ENCODE measurements at places on chromosomes 11 and 22.
A peak's percentile ranks its signal among the peaks of the same experiment; 100 is the strongest.

- DNase-seq = no peak
These were observed 98.9 kb upstream of the ISX start for GRCh38 chr22:34966980-34967565.

DNA sequence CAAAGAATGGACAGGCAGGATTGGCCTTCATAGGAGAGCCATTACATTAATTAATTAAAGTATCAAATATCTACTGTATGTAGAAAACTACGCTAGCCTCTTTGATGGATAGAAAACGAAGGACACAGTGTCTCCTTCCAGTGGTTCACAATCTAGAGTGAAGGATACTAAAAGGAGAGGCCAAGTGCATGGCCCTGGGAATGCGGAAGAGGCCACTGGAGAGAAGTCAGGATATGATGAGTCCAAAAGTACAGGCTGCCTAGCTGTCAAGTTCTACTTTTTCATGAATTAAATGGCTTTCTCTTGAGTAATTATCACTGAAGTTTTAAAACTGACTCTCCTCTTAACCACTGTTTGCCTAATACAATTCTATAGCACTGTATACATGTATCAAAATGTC is 41.9 kb downstream of the ATG16L2 start:
- DNase-seq = no peak

- no peak for DNase-seq
These were observed 85.8 kb upstream of the SC5D start for GRCh38 chr11:121206810-121207209.

DNA sequence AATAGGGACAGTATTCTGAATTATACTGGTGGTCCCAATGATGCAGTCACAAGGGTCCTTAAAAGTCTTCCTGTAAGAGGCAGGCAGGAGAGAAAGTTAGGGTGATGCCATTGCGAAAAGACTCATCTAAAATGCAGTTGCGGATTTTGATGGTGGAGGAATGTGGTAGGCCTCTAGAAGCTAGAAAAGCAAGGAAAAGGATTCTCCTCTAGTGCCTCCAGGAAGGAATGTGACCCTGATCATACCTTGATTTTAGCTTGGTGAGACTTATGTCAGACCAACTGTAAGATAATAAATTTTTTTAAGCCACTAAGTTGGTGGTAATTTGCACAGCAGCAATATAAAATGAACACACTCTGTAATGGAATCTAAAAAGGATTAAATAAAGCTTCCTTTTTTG is 33.8 kb downstream of the CHORDC1 start:
- DNase-seq = no peak

DNA sequence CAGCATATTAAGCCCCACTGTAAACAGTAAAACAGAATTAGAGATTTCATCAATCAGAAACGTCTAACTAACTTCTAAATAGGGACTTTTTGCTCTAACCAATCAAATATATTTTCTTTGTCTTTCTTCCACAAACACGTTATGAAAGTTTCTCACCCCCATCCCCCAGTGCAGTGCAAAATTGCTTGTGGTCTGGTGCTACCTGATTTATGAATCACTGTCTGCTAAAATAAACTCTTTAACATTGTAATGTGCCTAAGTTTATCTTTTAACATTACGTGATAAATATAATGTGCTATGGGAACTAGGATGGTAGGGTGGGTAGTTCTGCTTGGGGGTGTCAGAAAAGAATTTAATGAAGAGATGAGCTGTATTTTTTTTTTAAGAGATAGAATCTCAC is 47.3 kb upstream of the SLC5A1 start:
- DNase-seq = no peak

DNA sequence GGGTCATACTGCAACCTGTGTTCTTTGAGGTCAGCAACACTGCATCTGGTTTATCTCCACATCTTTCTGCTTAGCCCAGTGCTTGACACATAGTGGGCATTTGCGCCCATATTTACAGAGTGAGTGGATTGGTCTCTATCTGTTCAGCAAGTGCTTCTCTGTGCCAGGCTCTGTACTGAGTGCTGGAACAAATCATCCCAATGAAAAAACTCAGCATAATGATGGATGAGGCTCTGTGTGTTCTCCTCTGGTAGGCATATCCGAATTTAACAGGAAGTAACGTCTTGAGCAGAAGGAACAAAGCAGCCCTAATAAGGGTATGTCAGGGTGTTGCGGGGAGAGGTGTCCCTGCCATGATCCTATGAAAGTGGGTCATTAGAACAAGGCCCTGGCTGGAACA is 46.0 kb downstream of the MCM5 start:
- DNase-seq = no peak

DNA sequence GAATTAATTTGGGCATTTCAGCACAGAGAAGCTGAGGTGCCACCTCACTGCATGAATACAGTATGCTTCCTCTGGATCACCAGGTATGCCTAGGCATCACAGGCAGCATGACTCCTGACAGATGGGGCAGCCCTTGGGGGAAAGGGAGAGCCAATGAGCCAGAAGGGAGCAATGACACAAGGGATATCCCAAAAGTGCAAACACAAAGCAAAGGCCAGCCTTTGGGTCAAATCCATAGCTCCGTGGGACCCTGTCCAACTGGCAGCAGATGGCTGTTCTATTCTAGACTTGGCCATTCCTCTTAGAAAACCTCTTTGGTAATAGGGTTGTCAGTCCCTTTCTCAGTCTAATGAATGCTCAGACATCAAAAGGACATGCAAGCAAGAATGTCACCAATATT is 73.3 kb downstream of the SERGEF start:
- no peak for DNase-seq

GRCh38 chr22:39289975-39290720 is 29.3 kb downstream of the RPL3 start:
- DNase-seq = no peak

DNA sequence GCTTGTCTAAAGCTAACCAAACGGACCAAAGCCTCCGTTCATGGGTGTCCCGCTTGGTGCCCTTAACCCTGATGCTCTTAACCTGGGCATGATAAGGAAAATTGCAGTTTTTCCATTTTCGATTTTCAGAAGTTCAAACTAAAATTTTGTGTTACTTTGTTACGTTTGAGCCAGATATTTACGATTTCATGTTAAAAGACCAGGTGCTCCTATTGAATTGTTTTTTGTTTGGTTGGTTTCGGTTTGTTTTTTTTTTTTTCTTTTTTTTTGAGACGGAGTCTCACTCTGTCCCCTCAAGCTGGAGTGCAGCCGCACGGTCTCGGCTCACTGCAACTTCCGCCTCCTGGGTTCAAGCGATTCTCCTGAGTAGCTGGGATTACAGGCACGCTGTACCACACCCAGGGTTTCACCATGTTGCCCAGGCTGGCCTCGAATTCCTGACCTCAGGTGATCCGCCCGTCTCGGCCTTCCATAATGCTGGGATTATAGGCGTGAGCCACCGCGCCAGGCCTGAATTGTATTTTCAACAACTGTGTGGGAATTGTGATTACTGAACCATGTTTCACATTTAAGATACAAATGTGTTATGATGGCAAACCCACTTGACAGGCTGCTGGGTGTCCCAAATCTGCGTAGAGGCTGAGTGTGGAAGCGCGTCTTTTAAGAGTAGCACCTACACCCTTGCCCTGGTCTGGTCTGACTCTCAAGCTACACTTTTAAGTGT is 864 bp upstream of the USP28 start:
- no peak for DNase-seq

- DNase-seq = no peak
These were observed 21.2 kb upstream of the TP53AIP1 start for GRCh38 chr11:128963744-128964325.

- DNase-seq = peak; percentile 58
These were observed 12.8 kb downstream of the PACSIN2 start for GRCh38 chr22:43002202-43002586.

DNA sequence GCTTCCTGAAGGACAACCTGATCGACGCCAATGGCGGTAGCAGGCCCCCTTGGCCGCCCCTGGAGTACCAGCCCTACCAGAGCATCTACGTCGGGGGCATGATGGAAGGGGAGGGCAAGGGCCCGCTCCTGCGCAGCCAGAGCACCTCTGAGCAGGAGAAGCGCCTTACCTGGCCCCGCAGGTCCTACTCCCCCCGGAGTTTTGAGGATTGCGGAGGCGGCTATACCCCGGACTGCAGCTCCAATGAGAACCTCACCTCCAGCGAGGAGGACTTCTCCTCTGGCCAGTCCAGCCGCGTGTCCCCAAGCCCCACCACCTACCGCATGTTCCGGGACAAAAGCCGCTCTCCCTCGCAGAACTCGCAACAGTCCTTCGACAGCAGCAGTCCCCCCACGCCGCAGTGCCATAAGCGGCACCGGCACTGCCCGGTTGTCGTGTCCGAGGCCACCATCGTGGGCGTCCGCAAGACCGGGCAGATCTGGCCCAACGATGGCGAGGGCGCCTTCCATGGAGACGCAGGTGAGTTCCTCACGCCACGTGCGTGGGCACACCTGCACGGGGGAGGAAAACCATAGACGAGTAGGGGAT is 1.5 kb downstream of the BCR start:
- DNase-seq = no peak

DNA sequence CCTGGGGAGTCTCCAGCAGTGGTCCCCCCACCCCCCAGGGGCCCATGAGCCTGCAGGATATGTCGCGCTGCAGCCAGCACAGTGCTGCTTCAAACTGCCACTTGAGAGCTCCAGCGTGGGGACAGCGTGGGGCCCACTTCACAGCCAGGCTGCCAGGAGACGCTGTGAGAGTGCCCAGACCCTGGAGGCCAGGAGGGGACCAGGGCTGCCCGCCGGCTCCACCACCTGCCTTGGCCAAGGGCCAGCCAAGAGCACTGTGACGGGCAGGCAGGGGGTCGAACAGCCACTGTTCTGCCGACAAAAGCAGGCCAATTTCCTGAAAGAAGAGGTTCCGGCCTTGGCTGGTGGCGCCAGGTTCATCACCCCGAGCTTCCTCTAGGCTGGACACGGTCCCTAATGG is 60.2 kb downstream of the FLRT1 start:
- no peak for DNase-seq

DNA sequence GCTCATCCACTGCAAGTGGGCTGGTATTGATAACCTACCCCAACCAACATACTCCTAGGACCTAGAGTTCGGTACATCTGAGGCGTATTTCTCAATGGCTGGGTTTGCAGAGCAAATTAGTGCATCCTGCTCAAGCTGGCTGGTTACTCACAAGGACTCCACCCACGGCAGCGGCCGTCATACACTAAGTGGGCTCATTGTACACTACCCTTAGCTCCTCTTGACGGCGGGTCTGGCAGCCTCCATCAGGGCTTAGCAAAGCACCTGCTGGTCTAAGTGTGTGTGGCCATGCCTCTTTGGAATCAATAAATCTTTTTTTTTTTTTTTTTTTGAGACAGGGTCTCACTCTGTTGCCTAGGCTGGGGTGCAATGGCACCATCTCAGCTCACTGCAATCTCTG is 20.2 kb upstream of the KCNJ11 start:
- no peak for DNase-seq

- no peak for DNase-seq
These were observed 19.9 kb downstream of the BID start for GRCh38 chr22:17754233-17754925.

GRCh38 chr22:47570851-47571250 is 808.4 kb downstream of the TBC1D22A start:
- DNase-seq = no peak

- no peak for DNase-seq
These were observed 24.8 kb downstream of the FAM118A start for GRCh38 chr22:45334528-45334927.

GRCh38 chr11:44529895-44530412 is 35.5 kb upstream of the CD82 start:
- DNase-seq = no peak

- no peak for DNase-seq
These were observed 20.2 kb upstream of the PRDM10 start for GRCh38 chr11:130022799-130023198.
